Naive B cell (primary cell): ENCODE measurements at places on chromosomes 11 and 22. TPM values are rescaled to one million over a fixed set of nuclear protein-coding genes. Genes with fewer than 3 reads are reported as not detected.

The CABP7 gene
- polyA plus RNA-seq, result 0.10 TPM

The SYCE3 gene
- not detected for polyA plus RNA-seq

DNA sequence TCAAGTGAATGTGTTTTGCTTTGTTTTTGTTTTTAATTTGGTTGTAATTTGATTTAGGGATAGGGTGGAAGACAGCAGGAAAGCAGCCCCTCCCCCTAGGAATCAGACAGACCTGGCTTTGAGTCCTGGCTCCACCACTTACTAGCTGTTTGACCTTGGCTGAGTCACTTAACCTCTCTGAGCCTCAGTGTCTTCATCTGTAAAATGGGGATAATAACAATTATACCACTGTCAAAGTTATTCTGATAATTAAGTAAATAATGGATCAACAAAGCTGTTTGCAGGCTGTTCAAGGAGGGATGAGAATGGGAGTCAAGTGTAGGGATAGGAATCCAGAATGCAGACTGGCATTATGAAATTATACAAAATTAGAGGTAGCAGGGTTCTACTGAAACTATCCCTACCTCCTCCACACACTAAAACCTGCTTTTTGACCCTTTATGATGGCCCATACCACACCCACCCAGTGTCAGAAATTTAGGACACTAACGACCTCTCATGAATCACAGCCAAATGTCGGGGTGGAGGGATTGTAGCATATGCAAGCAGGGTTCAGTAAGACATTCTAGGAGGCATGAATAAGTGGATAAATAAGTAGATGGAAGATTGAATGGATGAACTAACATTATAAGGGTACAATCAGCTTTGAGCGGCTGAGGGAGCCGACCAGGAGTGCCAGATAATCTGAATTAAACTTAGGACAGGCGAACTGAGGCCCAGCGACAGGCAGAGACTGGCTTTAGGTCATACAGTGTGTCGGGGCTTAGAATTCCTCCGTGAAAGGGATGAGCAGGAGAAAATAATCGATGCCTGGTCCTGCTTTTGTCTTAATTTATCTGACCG is 974 bp downstream of the ANAPC15 start:
- no peak for DNase-seq

GRCh38 chr11:73451896-73452295 is 75.7 kb downstream of the RELT start:
- no peak for DNase-seq

DNA sequence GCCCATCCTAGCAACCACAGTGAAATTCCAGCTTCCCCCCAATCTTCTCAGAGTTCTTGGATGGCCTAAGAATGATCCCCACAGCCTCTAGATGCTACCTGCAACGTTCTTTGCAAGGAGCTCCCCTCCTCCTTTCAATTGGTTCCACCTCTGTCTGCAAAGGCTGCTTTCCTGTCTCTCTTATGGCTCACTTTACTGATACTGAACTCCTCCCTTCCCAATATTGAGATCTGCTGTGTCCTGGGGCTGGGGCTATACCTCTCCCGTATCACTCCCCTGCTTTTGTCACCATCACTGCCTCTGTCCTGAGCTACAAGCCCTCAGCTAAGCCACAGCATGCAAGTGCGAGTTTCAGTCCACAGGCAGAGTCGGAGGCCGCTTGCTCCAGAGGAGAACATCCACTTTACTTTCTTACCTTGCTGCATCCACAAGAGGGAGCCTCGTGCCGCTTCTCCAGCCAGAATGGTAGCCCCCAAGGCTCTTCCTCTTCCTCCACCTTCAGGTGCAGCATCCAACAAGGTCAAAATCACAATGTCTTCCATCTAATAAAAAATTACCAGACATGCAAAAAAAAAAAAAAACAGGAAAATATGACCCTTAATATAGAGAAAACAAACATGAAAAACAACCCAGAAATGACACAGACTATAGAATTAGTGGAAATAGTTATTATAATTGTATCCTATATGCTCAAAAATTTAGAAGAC is 48.6 kb upstream of the TMEM45B start:
- no peak for DNase-seq

DNA sequence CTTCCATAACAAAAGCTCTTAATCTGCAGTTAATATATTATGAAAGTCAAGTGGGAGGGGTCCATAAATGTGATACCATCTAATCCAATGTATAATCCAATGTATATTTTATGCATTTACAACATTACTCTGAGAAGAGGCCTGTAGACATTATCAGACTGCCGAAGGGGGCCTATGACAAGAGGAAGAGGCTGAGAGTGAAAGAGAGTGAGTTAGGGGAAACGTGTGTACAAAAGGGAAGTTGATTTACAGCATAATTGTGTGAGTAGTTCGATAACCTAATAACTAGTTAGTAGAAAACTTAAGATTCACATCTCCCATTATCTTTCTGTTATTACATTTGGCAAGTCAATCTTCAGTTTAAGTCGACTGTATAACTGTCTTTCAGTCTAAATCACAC is 86.6 kb downstream of the DDX10 start:
- peak; percentile 12 for DNase-seq

DNA sequence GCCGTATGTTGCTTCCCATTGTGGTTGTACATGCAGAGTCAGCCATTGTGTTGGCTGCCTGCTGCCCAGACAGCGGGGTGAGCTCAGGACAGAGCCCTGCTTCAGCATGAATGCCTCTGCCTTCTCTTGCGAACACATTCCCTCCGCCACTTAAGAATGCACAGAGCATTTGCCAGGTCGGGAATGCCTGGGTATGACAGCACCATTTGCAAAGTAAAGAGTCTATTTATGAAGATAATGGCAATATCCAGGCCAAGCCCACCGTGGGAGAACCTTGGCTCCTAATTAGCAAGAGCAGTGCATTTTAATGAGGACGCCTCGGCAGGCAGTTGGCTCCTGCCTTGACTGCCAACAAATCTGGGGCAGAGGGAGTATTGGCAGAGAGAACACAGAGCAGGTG is 62.5 kb upstream of the SORL1 start:
- no peak for DNase-seq

DNA sequence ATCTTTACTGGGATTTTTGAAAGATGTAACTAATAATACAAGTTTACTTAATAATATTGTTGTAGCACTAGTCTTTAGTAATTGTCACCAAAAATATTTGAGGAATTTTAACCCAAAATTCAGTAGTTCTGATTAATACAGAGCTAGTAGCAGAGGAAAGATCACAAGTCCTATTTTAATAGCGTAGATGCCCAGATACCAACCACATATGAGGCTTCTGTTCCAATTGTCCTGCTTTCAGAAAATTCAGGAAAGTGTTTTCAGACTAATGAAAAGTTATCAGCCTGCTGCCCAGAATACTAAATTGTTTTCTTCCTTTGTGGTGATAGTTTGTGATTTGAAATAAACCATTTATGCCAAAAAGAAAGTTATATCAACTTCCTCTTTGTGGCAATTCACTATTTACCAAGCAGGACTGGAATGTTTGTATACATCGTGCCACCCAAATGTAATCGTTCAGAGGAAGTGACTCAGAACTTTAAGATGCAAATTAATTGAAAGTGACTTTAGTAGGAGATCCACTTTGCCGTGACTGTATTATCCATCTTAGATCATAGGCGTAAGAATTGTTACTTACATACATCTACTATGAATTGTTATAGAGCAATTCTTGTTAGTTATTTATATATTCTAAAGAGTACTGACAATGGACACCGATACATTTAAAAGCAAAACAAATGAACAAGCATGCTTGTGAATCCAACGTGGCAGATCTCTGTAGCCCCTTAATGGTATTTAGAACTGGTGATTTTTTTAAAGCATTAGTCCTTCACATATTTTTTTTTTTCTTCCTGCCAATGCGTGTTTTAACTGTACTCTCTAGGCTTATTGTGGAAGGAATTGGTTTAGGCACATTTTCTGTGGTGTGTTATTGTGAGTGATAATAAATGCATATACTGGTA is 231.0 kb downstream of the DDX10 start:
- DNase-seq, result no peak

DNA sequence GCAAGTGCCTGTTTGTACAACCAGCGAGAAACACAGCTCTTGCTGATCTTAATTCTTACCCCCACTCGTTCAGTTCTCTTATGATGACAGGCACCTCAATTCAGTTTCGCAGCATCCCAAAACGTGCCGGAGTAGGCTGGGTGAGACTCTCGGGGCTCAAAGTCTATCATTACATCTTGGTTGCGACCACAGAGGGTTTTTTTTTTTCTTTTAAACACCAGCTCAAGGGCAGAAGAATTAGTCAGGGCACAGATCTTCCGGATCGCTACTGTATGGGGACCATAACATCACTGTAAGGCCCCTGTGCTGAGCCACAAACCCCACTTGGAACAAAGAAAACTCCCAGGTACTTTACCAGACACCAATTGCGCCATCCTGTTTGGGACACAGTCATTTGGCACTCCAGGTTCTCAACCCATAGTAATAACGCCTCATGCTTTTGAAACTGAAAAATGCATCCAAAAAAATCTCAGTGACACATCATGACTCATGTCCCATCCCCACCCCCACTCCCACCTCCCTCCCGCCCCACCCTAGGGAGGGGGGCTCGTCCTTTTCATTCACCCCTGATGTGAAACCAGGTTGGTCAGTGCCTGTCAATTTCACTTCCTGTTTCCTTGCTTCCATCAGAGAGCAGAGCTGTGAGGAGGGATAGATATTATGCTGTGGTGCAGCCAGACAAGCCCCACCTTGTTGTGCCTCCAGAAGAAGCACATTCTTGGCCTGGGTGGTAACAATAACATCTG is 41.0 kb upstream of the CD5 start:
- peak; percentile 74 for DNase-seq
